ENCODE measurements at places on chromosomes 7 and 10.

DNA sequence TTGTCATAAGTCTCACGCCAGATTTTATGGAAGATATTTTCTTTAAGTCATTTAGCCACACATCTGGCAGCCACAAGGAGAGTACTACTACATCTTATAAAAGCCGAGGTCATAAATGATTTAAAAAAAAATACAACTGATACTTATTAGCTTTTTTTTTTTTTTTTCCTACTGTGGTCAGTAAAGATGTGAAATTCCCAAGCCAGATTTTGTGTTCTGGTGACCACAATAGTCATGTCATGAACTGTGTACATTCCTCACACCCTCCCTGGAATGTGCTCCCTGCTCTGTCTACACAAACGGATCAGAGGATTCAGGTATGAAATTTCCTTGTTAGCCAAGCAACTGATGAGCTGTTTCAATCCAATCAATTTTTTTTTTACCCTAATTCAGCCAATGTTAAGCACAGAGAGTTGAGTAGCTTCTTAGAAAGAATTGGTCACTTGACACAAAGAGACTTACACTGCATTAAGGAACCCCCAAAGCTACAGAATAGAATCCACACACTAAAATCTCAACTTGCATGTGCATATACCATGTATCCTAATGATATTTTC lies 54.7 kb downstream of the CHRM2 start:
- no peak for ATAC-seq

DNA sequence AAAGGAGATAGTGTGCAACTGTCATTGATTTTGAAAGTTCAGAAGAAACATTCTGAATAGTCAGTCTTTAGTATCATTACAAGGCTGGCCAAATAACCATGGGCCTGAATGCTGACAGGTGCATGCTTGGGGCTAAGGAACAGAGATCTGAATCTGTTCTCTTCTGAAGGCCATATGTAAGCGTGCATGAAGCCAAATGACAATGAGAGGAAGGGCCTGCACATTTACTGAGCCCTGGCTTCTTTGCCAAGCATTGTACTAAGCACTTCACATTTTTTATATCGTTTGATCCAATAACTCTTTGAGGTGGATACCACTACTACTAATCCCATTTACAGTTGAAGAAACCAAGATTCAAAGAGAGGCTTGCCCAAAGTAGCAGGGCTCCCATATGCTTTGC lies 22.5 kb upstream of the TIAL1 start:
- ATAC-seq = no peak

DNA sequence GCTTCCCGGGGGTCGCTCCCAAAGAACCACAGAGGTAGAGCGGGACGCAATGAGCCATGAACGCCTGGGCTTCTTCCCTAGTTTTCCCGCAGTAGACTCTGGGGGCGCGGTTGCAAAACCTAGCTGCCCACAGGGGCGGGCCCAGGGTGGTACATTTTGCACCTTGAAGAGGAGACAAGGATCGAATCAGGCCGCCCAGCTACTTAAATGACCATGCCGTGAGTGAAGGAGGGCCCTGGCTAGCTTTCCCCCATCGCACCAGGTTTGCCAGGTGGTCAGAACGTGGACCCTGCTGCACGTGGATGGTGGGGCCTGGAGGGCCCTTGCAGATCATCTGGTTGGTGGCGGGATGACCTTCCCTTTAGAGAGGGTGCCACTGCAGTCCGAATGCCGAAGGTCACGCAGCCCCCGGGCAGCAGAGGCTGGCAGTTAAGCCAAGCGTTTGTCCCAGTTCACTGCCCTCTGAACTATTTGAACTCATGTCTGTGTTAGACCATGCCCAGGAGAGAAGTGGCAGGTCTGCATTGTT lies 604 bp upstream of the SHTN1 start:
- no peak for ATAC-seq

GRCh38 chr10:46305986-46306385 lies 19.2 kb downstream of the ANTXRL start:
- ATAC-seq = no peak

GRCh38 chr10:97714401-97715258 lies 1.1 kb downstream of the MARVELD1 start:
- peak; percentile 7 for ATAC-seq

GRCh38 chr7:26278770-26279169 lies 12.9 kb upstream of the SNX10 start:
- peak; percentile 33 for ATAC-seq

Data from activated CD4-positive, CD25-positive, alpha-beta regulatory T cell treated with anti-CD3 and anti-CD28 coated beads, Interleukin-2, amount 50 U/mL, for 24 hours (primary cell).